Nephron progenitor cell (in vitro differentiated cells): ENCODE measurements at places on chromosomes 16 and 17.

GRCh38 chr16:7653746-7654461 lies 321.3 kb downstream of the RBFOX1 start:
- no peak for DNase-seq

GRCh38 chr16:10205688-10206087 lies 23.5 kb upstream of the GRIN2A start:
- no peak for DNase-seq

GRCh38 chr16:55021595-55022475 lies 91.2 kb downstream of the IRX5 start:
- DNase-seq: no peak

DNA sequence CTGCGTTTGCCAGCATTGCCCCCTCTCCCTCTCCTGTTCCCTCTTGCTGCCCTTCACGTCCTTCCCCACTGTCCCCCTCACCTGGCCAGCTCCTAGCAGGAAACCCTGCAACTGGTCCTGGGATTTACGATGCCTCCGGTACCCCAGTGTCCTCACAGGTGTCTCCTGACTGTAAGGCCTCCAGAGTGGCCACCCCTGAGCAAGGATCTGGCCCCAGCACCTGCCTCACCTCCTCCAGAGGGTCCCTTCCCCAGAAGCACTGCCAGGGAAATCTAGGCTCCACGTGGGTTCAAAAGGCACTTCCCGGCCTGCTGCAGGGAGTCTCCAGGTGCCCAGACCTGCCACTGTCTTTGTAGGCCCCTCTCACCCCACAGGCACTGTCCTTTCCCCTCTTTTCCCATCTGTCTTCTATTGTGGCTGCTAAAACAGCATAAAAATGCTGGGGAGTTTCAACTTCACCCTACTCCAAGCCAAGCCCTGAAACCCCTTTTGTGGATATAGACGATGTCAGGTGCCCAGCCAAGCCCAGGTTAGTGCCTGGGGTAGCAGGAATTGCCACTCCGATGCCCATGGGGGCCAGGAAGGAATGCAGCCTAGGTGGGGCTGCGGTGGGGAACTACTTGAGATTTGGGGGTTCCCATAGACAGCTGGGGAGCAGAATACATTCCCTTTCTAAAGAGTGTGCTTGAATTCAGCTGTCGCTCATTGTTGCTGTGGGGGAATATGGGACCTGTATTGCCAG lies 25.7 kb downstream of the RAB11FIP4 start:
- DNase-seq: no peak

DNA sequence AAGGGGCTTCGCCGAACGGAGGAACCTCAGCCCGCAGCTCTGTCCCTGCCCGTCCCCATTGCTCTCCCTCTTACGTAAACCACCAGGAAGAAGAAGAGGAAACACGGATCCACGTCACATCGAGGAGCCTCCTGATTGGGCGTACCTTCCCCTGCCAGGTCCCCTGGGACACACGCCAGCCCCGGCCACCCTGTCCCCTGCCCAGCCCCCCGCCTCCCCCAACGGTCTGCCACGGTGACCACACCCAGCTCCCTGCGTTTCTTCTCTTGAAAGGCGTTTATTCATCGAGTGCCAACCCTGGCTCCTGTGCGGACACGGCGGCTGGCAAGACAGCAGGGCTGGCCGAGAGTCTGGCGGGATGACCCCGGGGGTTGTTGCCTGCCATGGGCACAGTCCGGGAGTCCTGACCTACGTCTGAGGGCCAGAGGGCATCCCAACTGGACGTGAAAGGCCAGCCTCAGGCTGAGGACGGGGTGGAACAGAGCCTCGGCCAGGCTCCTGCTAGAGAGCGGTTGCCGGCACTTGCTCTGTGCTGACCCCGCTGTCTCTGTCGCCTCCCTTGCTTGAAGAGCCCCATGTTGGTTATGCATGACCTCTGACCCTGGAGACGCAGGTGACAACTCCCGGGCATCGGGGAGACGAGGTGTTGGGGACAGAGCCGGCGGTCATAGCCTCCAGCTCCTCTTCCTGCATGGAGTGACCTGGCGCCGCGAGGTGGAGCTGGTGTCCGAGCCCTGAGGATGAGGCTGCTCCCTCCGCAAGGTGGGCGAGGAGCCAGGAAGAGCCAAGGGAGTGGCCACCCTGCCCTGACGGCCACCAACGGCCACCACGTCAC lies 40.5 kb upstream of the ACSF3 start:
- no peak for DNase-seq

DNA sequence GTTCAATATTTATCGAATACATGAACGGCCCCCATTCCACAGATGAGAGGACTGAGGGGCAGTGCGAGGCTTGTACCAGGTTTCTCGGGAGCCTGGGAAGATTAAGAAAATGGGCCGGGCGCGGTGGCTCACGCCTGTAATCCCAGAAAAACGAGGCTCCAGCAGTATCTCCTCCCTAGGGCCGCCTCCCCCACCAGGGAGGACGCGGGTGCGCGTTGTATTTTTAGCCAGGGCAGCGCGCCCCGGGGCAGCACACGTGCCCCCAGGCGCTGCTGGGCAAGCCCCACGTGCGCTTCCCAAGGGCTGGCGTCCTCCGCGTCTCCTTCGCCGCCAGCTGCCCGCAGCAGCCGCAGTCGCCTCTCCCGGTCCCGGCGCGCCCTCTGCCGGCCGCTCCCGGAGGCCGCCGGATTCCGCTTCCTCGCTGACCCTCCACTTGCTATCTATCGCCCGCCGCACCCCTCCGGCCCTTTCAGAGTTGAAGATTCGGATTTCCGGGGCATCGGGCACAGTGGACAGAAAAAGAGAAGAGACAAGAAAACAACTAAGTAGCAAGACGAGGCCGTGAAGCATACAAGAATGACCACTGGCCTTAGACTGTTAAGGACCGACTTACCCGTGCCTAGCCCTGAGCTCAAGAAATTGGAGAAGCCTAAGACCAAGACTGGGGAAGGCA lies 1.9 kb upstream of the YBX2 start:
- DNase-seq: peak; percentile 94

DNA sequence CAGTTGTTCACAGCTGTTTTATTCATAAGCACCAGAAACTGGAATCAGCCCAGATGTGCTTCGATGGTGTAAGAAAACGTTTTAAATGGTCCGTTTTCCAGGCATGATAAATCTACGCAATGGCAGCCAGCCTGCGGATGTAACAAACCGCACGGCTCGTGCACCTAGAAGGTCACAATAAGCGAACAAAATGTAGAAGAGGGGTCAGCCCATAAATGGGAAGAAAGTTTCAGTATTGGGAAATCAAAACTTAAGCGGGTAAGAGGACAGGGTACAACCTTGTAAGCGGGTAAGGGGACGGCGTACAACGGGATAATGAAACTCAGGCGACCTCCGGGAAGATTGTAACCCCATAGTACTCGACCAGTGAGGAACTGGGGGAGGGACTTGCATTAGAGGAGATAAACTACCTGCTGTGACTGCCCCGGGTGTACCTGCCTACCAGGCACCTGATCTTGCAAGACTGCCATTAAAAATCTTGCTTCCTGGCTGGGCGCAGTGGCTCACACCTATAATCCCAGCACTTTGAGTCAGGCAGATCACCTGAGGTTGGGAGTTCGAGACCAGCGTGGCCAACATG lies 66.6 kb downstream of the ANKRD11 start:
- DNase-seq: no peak

- DNase-seq: no peak
Observed at GRCh38 chr16:17368951-17369350, 101.8 kb downstream of the XYLT1 start.

- DNase-seq: no peak
Observed at GRCh38 chr16:15900357-15900756, 12.0 kb upstream of the CEP20 start.

GRCh38 chr16:57239107-57239506 lies 6.0 kb upstream of the ARL2BP start:
- no peak for DNase-seq

DNA sequence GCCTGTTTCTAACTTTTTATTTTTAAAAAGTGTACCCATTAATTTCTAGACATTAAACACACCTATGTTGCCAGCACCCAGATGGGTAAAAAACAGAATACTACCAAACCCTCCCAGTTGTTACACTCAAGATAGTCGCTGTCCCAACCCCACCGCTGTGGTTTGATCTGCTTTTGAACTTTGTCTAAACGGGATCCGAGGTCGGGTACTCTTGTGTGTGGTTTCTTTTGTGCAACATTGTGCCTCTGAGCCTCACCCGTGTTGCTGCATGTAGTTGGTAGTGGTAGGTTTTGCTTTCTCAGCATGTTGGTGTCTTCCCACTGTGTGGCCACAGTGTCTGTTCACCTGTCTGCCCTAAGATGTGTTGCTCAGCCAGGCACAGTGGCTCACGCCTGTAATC lies 4.3 kb downstream of the KLHL36 start:
- no peak for DNase-seq

DNA sequence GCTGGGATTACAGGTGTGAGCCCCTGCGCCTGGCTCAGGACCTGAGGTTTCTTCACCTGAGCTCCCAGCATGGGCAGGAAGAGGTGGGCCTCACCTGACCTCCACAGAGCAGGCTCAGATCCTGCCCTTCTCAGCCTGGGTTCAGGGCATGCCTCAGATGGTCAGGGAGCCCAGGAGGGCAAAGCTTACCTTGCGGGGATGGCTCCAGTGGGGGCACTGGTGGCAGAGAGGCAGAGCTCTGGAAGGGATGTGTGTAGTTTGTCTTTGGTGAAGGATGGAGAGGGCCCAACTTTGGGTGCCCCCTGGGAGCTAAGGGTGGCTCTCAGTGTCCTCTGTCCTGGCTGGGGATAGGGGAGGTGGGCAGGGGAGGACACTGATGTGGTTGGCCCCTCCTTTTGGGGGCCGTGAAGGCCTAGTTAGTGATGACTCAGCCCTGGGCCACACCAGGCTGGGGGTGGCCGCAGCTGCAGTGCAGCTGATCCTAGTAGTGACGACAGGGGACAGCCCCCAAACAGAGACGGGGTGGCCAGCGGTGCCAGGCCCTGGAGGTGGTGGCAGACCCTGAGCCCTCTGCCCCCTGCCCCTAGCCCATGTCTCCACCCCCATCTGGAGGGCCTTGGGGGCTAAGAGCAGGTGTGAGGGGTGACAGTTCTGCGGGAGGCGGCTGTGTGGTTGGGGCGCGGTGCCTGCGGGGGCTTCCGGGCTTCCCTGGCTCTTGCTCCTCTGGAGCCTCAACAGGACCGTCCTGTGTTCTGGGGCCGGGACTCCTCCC lies 5.8 kb downstream of the NHERF2 start:
- DNase-seq: no peak

DNA sequence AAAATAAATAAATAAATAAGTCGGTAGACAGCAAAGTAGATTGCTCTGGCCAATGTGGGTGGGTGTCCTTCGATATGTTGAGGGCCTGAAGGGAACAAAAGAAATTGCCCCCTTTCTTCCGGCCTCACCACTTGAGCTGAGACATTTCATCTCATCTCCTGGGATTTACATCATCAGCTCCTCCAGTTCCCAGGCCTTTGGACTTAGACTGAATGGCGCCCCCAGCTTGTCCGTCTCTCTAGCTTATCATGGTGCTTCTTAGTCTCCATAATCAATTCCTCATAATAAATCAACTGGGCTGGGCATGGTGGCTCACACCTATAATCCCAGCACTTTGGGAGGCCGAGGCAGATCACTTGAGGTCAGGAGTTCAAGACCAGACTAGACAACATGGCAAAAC lies 13.8 kb upstream of the HAP1 start:
- no peak for DNase-seq

DNA sequence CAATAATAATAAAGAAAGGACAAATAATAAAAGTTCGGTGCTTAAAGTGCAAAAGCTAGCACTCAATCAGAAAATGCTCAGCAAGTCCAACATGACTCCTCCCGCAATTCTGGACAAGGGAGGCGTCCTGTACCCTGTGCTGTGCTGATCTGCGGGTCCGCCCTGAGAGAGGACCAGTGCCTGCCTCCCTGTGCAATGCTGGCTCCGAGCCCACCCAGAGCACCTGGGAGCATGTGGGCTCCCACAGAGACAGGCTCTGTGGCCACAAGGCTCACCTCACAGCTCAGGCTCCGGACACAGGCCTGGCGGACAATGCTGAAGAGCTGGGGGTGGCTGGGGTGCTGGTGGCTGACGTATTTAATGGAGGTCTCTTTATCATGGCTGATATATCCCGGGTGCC lies 11.1 kb downstream of the FLCN start:
- no peak for DNase-seq

DNA sequence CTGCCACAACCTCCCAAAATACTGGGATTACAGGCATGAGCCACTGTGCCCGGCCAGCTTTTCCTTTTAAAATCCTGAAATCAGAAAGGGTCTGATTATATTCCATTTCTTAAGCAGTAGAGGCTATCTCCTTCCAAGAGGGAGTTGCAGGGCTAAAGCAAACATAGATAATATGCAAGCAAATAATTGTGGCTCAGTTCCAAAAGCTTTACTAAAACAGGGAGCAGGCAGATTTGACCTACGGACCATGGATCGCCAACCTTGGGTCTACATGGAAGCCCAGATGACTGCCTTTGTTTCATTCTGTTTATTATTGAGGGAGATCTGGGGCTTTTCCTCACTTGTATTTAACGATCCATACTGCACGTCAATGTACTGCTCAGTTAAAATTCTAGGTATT lies 38.5 kb downstream of the CLEC3A start:
- no peak for DNase-seq

- DNase-seq: no peak
Observed at GRCh38 chr16:11401161-11402050, 56.1 kb downstream of the RMI2 start.

DNA sequence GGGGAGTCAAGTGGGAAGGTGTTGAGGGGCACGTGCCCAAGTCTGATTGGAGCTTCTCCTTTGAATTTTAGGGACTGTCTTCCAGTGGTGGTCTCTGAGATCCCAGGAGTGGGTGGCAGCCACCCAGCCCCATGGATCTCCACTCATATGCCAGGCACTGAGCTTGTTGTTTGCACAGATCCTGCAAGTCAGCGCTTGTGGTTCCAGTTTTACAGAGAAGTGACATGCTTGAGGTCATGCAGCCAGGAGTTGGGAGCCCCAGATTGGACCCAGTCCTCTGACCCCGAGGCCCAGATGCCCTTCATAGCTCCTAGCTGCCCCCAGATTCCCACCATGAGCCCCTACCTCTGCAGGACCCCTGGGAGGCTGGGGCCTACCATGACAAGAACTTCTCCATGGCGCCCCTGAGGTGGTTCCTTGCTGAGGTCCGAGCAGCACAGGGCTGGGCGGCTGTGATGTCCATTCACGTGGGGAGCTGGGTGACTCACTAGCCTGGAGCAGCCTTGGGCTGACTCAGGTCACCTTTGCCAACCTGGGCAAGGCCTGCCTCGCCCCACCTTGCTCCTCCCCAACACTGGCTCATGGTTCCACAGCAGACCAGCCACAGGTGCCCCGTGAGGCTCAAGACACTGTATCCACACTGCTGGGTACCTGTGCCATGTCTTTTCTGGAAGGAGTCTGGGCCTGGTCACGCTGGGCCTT lies 47.4 kb downstream of the RAI1 start:
- no peak for DNase-seq

DNA sequence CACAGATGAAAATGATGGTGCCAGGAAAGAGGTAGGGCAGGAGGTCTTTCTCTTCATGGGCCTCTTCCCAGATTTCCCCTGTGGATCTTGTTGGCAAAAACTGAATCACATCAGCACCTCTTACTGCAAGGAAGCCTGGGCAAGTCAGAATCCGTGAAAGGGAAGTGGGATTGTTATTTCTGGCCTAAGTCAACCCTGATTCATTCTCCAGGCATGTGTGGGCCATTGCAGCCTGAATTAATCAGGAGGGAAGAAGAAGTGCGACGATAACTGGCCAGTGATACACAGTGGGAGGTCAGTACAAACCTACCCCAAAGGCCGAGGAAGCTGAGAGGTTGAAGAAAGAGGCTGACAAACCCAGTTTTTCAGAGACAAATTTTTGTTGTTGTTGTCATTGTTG lies 17.9 kb upstream of the NSMCE1 start:
- DNase-seq: no peak
